NCI-H1105 treated with DMSO at 0.1 percent for 48 hours (cell line): ENCODE measurements at places on chromosomes 7 and 10.

- no peak for DNase-seq
Measured at GRCh38 chr7:111639934-111640333, 77.6 kb upstream of the IMMP2L start.

- no peak for DNase-seq
Measured at GRCh38 chr7:48971173-48971572, 46.8 kb downstream of the CDC14C start.

GRCh38 chr10:19488592-19489280 lies 327.5 kb upstream of the PLXDC2 start:
- DNase-seq: no peak

GRCh38 chr10:61330669-61331068 lies 122.5 kb downstream of the TMEM26 start:
- no peak for DNase-seq

GRCh38 chr7:90769036-90769435 lies 172.9 kb downstream of the CDK14 start:
- no peak for DNase-seq

GRCh38 chr10:126500866-126501265 lies 112.6 kb upstream of the ADAM12 start:
- DNase-seq: no peak
